NK-92 treated with Interleukin-12 subunit alpha and Interleukin-12 subunit beta, amount 100 ng/mL, for 24 hours (cell line): ENCODE measurements at places on chromosomes 5 and 9.

DNA sequence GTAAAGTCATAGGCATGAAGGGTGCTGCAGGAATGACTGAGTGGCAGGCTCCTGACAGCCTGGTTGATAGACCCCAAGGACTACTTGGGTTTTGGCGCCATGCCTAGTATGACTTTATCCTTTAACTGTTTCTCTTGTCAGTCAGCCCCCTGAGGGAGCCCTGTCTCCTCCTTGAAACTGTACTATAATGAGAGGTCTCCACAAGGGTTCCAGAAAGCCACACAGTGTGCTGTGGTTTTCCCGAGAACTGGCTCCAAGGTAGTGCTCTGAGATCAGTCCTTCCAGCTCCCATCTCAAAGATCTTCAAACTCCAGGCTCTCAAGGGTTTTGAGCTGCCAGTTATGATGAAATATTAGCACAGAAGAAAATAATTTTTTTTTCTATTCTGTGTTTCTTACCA, 26.7 kb upstream of the TNC start:
- DNase-seq = no peak

DNA sequence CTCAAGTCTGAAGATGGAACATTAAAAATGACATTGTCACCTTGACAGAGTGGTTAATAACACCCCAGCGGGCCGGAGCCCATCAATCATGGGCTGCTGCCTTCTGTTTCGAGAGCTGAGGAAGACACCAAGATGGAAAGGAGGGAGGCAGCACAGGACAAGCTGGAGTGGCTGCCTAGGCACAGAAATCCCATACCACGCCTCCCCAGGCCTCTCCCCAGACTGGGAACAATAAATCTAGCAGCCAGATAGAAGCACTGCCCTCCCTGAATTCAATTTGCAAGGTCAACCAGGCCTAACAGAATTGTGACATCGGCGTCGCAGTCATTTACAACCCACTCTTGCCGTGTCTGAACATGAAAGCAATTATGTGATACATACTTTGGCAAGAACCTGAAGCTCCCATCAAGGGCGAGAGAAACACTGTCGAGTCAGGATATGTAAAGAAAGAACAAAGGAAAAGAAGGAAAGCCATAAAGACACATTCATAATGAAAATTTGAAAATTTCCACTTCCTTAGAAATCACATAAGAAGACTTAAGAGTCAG, 35.4 kb upstream of the ZNF354A start:
- no peak for DNase-seq

DNA sequence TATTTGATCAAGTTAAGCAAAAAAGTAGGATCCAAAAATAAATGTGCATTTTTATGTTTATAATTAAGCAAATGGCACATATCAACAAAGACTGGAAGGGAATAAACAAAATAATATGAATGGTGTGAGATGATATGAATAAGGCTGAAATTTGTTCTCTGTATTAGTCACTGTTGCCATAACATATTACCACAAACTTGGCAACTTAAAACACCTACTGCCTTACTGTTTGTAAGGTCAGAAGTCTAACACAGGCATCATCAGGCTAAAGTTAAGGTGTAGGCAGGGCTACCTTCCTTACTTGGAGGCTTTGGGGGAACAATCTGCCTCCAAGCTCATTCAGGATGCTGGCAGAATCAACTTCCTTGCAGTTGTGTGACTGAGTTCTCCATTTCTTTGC, 19.3 kb downstream of the PGGT1B start:
- no peak for DNase-seq

- DNase-seq = no peak
Measured at GRCh38 chr5:173704615-173705511, 88.4 kb upstream of the BOD1 start.

DNA sequence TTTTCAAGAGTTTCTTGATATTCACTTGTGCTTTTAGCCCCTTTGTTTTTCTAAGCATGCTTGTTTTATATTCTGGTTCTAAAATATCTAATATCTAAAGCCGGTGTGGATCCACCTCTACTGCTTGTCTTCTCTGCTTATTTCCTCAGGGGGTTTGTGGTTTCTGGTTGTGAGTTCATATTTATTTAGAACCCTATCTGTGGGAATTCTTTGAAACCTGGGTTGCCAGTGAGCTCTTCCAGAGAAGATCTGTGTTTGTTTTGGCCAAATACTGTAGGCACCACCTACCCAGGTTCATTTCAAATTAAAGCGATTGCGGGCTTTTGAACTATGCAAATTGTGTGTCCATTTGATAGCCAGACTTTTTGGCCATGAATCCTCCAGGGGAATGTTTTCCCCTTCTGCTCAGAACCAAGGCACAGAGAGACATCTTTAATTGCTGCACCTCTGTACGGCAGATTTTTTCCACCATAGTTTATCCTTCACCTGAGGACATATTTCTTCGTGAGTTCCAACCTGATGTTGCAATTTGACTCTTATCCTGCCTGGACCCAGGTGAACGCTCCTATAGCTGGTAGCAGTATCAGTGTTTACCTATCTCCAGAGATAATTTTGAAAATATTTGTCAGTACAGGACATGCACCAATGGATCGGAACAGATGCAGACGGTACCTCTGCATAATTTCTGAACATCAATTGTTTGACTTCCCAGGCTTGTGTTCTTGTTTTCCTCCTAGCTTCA, 2.4 kb upstream of the ZBTB43 start:
- no peak for DNase-seq

DNA sequence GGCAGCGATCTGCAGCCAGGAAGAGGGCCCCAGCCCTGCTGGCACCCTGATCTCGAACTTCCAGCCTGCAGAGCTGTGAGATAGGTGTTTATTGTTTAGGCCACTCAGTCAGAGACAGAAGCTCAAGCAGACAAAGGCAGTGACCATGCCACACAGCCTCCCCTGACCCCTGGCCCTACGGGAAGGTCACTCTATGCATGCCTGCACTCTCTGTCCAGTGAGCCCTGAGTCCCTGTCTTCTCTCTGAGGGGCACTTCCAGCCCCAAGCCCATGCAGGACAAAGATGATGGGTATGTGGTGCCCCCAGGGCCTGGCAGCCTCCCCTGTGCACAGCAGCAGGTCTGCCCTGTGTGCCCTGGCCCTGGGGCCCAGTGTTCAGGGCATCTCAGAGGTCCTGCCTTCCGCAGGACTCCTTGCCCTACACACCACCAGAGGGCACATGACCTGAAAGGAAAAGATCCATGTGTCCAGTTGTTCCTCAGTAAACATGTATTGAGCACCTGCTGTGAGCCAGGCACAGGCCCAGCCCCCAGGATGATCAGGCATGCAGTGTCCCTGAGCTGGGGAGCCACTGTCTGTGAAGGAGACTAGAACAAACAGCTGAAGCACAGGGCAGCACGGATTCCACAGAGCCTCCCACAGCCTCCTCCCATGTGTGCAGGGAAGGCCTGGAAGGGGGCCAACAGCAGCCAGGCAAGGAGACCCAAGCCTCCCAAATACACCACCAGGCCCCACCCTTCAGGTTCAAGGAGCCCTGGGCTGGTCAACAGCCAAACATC, 109.3 kb downstream of the ATPSCKMT start:
- DNase-seq = no peak

DNA sequence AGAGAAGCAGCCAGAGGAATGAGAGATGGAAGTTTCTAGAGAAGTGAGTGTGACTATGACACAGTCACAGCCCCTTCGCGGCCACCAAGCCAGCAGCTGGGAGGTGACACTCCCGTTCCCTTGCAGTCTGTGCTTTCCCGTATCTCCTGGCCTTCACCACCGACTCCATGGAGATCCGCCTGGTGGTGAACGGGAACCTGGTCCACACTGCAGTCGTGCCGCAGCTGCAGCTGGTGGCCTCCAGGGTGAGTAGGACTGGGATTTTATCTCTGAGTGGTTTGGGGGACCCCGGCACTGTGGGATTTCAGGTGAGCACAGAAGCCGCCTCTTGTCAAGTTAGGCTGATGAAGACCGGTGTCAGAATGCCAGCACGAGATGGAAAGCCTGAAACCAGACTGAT, 12.1 kb upstream of the SLC2A8 start:
- no peak for DNase-seq

- no peak for DNase-seq
Measured at GRCh38 chr5:119171686-119172085, 100.8 kb downstream of the DMXL1 start.

DNA sequence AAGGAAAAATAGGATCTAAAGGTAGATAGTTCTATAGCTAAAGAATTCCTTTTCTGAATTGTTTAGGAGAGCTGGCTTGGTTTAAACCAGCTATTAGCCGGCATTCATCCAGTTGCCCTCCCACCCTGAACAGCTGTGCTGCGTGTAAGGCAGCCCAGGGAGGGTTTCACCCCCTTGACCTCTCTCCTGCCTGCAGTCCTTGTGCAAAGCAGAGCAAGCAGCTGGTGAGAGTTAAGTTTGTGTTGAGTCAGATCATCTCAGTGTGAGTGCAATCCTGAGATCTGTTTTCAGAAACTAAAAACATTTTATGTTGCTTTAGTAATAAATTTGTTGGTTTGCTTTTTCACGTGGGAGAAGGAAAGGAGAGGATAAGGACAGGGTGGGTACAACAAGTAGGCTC, 13.0 kb downstream of the SLC25A25 start:
- no peak for DNase-seq

DNA sequence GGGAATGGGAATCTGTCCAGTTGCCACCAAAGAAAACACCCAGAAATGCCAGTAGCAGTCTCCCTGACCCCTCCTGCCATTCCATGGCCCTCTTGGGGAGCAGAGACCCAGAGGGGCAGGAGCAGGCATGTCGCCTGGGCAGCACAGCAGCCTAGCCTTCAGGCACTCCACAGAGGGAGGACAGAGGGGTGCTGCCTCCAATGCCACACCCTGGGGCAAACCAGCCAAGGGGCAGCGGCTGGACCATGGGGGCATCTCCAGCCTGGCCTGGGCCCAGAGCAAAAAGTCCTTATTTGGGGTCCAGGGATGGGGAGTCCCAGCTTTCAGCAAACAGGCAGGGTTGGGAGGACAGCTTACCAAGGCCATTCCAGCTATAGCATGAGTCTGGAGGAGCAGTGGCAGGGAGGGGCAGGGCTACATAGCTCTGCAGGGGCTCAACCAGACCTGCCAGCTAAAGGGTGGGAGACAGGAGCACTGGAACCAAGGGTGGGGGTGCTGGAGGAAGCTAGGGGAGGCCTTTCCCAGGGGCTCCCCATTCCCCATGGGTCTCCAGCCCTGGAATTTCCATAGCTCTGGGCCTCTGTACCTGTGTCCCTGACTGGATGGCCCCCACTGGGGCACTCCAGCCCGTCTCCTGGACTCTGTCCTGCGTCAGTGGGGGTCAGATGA, 6.7 kb downstream of the BRD3 start:
- no peak for DNase-seq

DNA sequence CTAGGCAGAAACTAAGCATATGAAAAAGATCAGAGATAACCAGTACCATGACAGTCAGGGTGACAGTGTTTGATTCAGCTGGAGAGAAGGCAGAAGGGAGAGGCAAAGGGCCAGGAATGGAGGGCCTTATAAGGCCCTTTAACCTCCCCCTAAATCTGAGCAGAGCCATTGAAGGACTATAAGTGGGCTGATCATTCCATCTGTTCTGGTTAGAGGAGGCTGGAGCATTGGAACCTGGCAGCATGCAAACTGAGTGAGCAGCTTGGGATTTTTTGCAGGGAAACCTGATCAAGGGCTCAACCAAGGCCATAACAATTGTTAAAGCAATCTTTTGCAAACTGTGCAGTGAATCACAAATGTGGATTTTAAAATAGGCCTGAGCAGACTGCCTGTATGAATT, 174.5 kb upstream of the DAP start:
- DNase-seq = no peak

- no peak for DNase-seq
Measured at GRCh38 chr9:137087409-137087925, 682 bp downstream of the MAN1B1 start.

DNA sequence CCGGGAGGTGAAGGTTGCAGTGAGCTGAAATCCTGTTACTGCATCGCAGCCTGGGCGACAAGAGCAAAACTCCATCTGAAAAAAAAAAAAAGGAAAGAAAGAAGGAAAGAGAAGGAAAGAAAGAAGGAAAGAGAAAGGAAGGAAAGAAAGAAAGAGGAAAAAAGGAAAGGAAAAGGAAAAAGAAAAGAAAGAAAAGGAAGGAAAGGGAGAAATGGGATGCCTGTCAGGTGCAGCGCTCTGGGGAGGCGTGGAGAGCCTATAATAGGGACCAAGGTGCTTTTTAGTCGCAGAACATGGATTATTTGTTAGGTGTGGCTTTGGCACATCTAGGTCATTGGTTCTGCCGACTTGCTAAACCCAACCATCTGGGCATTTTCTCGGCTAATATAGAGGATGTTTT, 17.9 kb downstream of the EXOSC2 start:
- DNase-seq = no peak

DNA sequence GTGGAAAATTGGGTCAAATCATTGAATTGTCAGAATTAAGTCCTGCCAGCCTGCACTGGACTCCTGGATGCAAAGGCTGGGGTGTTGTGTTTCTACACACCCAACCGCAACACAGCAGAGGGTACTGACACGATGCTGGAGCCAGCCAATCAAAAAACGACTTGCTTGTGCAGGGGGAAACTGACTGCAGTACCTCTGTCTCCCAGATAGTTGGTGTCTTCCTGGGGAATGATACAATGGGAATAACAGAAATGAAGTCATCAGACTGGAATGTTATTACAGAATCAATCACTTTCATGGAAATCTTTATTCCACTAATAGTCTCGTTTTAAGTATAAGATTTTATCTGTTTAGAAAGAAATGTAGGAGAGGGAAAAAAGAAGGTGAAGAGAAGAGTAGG, 330.3 kb downstream of the MLLT3 start:
- no peak for DNase-seq

- no peak for DNase-seq
Measured at GRCh38 chr5:180790020-180790419, 12.6 kb downstream of the MGAT1 start.

GRCh38 chr9:105328296-105328695, 83.8 kb downstream of the SLC44A1 start:
- DNase-seq = no peak

- no peak for DNase-seq
Measured at GRCh38 chr5:142979636-142980035, 209.5 kb downstream of the ARHGAP26 start.

GRCh38 chr5:83703059-83703458, 17.6 kb downstream of the HAPLN1 start:
- no peak for DNase-seq

- DNase-seq = no peak
Measured at GRCh38 chr9:119026120-119026519, 343.1 kb downstream of the BRINP1 start.

GRCh38 chr5:126801174-126801991, 24.4 kb downstream of the LMNB1 start:
- DNase-seq = no peak

DNA sequence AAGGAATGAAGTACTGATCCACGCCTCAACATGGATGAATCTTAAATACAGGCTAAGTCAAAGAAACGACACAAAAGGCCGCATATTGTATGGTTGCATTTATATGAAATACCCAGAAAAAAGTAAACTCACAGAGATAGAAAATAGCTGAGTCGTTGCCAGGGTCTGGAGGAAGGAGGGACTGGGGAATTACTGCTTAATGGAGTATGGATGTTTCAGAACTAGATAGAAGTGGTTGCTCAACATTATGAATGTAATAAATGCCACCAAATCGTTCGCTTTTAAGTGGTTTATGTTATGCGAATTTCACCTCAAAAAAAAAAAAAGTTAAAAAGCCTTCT, 784 bp upstream of the MSANTD3 start:
- no peak for DNase-seq
